ENCODE measurements at places on chromosomes 4 and X. TPM values are rescaled to one million over a fixed set of nuclear protein-coding genes. Genes with fewer than 3 reads are reported as not detected.

GPRIN3 gene
- 12.4 TPM for total RNA-seq

BMX gene
- total RNA-seq, result not detected

GPR50 gene
- not detected for total RNA-seq

TCEAL9 gene
- total RNA-seq, result 3.2 TPM

DNA sequence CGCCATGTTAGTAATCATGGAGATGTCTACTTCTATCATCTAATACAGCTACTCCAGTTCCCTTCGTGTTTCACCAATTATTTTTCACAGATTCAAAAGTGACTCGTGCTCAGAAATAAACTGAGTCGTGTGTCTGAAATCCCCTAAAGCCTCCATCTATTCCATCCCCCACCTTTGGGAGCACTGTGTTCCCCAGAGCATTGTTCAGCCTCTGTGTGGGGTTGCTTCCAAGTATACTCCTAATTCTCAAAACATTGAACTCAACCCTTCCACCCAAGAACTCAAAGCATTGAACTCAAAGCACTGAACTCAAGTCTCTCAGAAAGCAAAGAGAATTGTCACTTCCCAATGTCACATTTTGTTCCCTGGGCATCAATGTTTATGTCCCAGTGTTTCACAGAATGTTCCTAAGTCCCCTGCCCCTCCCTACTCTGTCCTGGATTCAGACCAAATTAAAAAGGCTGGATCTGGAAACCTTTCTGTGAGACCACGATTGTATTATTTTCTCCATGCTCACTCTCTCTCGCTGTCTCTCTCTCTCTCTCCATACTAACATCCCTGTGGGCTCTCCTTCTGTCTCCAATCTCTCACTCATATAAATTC, 138.5 kb upstream of the QRFPR start:
- no peak for DNase-seq

DNA sequence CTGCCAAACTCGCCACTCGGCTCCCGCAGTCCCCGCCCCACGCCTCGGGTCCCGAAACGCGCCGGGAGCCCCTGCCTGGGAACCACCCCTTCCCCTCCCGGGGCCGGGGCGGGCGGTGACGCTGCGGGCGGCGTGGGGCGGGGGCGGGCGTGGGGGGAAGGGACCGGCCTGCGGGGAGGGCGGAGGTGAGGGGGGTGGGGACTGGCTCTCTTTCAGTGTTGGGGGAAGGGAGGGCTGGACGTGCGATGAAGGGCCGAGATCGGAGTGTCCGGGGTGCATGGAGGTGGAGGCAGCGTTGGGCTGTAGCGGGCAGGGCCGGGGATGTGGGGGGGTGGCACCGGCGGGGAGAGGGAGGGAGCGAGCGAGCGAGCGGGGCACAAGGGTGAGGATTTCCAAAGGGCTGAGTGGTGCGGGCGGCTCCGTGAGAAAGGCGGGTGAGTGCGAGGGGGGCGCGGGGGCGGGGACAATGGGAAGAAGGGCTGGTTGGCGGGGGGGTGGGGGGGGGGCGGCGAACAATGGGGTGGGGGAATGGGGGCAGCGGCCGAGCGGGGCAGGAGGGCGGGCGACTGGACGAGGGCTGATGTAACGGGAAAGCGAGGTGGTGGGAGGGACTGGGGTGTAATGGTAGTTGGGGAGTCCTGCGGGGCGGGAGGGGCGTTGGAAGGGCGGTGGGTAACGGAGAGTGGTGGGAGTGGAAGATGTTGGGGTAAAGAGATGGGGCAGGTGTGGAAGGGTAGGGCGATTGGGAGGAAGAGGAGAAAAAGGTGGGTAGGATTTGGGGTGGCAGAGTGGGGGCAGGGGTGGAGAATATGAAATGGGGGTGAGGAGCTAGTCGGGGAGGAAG, 578 bp downstream of the DCUN1D4 start:
- no peak for DNase-seq
